Neural progenitor cell (in vitro differentiated cells): ENCODE measurements at places on chromosomes 7 and 10. TPM values are rescaled to one million over a fixed set of nuclear protein-coding genes. Genes with fewer than 3 reads are reported as not detected.

DNA sequence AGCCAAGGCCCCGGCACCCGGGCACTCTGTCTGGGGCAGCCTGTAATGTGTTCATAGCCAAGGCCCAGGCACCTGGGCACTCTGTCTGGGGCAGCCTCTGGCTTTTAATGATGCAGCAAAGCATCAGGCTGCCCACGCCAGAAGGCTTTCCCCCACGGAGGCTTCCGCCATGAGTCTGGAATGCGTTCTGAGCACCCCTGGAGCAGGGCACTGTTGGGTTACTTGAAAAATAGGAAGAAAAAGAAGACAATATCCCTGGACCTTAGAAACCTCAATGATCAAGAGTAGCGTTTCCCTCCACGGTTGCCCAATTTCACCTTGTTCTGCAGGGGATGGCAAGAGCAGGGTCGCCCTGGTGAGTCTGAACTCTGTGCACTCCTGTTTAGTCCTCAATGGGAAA lies 565.0 kb downstream of the PTPRN2 start:
- DNase-seq = no peak

DNA sequence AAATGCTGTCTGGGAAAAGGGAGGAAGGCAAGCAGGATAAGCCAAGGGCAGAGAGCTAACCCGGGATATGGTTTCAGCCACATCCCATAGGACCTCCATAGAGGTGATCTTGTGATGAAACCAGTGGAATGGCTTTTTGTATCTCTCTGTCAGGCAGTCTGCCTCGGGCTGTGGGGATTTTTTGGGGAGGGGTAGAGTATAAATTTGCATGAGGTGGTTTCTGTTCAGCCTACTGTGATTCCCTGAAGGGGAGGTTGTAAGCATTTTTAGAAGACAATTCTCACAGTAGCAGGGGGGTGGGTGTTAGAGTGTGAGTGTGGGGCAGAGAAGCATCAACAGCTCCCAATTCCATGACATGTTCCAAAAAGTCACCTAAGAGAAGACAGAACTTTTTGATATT lies 11.8 kb downstream of the OR9A2 start:
- DNase-seq = no peak

- no peak for DNase-seq
These were observed 14.9 kb upstream of the ITGB1 start for GRCh38 chr10:32972929-32973328.

DNA sequence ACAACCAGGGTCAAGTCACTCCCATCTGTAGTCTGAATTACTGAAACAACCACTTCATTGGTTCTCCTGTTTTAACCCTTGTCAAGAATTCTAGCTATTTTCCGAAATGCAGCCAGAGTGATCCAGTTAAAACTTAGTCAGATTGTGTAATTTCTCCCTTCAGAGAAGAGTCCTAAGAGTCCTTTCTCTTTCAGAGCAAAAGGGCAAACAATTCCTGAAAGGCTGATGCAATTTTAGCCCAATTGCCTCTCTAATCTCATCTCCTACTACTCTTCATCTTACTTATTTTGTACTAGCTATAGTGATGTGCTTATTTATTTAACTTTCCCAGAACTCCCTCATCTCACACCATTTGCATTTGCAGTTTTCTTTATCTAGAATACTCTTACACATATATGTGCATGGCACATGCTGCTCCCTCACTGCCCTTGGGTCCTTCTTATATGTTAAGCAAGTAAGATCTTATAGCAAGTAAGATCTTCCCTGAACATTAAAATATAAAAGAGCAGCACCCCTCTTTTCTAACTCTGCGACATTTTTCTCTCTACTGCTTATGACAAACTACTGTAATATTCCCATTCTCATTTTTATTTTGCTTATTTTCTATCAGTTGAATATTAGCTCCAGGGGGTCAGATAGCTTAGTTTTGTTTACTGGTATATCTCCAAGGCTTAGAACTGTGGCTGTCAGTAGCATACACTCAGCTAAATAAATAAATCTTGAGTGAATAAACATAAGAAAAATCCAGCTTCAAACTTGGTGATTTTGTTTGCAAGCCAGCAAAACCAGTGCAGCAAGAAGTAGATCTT lies 44.6 kb downstream of the HGF start:
- DNase-seq = no peak

The CPA2 gene
- 0.65 and 0.82 TPM in 2 replicates for total RNA-seq

GRCh38 chr7:55571511-55572377 lies 558 bp downstream of the VOPP1 start:
- peak; percentile 80 for DNase-seq

- no peak for DNase-seq
These were observed 30.6 kb downstream of the GARS1 start for GRCh38 chr7:30625283-30625682.

DNA sequence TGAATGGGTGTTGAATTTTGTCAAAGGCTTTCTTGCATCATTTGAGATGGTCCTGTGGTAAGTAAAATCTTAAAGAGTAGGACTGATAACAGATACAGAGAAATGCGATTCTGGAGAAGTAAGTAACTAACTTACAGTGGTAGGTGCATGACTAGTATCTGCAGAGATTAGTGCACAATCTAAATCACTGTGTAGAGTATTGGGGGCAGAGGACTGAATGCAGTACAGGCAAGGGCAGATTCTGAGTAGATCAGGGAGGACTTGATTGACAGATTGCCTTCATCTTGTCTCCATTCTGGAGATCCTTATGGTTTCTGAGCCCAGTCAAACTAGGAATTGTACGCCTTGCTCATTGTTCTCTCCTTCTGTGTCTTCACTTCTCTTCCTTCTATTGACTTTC lies 736.0 kb downstream of the AUTS2 start:
- no peak for DNase-seq

The NPY4R2 gene
- total RNA-seq = not detected in 2 replicates
